ENCODE measurements at places on chromosomes 3 and 15.

GRCh38 chr15:76846782-76847181 lies 58.4 kb downstream of the SCAPER start:
- no peak for DNase-seq

GRCh38 chr3:10142707-10143560 lies 1.4 kb downstream of the VHL start:
- peak; percentile 15 for DNase-seq

- DNase-seq = no peak
Measured at GRCh38 chr3:105791919-105792786, 76.7 kb downstream of the CBLB start.

GRCh38 chr15:91970142-91970541 lies 116.6 kb downstream of the SLCO3A1 start:
- DNase-seq = no peak

GRCh38 chr3:18424213-18424728 lies 868 bp downstream of the SATB1 start:
- DNase-seq = no peak

DNA sequence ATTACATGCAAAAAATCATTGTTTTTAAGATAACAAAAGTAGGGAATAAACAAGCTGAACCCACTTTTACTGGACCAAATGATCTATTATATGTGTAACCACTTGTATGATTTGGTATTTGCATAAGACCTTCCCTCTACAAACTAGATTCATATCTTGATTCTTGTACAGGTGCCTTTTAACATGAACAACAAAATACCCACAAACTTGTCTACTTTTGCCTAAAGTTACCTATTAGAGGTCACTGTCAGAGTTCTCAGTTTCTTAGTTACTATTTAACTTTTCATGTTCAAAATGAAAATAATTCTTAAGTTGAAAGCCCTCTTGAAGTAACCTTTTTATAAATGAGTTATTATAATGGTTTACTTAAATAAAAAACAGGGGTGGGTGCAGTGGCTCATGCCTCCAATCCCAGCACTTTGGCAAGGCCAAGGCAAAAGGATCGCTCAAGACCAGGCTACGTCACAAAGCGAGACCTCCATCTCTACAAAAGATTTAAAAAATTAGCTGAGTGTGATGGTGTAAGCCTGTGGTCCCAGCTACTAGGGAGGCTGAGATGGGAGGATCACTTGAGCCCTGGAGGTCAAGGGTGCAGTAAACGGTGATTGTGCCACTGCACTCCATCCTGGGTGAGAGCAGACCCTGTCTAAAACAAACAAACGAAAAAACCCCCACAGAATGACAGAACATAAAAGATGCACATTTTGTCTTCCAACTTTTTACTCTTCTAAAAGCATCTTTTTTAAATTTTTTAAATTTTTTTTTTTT lies 16.0 kb downstream of the ACTR8 start:
- no peak for DNase-seq

DNA sequence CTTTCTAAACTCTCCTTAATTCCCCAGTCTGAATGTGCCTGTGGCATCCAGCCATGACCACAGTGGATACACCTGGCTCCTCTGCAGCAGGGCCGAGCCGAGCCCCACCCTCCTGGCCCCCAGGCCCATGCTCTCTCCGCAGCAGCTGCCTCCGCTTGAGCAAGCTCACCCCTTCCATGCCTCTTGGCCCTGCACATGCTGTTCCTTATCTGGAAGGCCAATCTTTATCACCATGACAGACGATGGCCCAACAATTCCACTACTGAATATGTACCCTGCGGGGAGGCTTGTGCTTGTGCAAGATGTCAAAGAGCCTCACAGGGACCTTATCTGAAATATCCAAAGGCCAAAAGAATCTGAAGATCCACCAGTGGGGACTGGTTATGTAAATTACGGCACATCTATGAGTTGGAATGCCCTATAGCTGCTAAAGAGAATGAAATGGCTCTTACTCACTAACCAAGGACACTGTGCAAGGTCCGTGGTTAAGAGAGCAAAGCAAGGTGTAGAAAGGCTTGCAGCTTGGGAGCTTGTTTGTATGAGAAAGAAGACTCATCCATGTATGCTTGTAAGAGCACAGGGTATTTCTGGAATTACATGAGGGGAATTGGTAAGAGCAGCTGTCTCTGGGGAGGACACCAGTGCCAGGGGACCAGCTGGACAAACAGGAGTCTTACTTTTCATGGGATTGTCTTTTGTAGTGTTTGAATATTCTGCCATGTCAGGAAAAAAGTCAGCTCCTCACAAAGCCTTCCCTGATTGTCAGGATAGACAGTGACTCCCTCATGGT lies 55.2 kb downstream of the WNT7A start:
- no peak for DNase-seq

DNA sequence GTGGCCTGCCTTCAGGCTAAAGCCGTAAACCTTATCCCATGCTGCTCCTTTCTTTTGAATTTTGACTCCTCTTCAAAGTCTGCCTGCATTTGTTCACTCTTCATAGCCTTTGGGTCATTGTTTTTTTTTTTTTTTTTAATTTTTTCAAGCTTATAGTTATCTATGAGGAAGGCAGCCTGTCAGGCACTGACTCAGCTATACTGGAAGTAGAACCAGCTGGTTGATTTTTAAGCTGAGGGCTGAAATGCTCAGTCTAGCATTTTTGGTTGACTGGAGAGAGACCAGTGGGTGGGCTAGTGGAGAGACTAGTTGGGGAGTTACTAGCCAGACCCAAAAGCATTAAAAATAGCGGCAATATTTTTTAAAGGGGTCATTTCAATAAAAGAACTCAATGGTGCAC lies 44.1 kb downstream of the C3orf20 start:
- DNase-seq = no peak

DNA sequence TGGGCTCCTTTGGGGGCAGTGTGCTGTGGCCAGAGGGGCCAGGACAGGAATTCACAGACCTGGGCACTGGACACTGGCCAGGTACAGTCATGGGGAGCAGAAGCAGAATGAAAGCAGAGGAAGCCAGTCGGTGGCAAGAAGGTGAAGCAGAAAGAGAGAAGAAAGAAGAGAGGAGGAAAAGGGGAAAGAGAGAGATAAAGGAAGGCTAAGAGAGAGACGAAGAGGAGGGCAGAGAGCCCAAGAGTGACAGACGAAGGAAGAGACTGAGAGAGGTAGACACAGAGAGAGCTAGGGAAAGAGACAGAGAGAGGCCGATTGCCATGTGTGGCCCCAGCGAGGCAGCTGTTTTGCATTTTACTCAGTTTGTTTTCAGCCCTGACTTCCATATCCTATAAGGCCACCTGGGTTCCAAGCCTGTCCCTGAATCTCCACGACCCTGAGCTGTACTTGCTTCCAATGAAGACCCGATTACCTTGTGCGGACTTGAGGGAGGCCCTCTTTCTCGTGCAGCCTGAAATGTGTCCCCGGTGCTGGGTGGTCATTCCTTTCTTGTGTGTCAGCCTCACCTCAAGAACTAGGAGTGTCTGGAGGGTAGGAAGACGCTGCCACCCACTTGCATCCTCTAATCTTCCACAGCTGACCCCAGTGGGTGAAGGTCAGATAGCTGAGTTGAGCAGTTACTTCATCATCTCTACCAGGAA lies 73.9 kb downstream of the LSM3 start:
- DNase-seq = no peak

DNA sequence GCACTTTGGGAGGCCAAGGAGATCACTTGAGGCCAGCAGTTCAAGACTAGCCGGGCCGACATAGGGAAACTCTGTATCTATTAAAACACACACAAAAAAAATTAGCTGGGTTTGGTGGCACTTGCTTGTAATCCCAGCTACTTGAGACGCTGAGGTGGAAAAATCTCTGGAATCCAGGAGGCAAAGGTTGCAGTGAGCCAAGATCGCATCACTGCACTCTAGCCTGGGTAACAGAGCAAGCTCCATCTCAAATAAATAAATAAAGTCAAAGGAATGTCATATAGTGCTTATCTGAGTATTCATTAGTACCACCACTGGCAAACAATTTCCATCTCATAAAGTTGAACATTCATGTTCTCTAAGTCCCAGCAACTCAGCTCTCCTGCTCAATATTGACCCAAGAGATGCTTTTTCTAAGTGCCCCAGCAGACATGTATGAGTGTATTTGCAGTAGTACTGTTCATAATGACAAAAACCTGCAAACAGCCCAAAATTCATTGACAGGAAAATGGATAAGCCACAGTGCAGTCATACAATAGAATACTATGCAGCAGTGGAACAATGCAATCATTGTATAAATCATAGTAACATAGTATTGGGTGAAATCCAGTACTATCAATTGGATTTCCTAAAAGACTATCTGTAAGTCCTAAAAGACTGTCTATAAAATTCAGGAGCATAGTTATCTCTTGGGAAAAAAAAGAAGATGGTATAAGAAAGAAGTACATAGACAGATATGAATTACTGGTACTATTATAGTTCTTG lies 751.5 kb upstream of the LMCD1 start:
- DNase-seq = no peak

GRCh38 chr3:128853826-128854225 lies 25.6 kb upstream of the ACAD9 start:
- no peak for DNase-seq

DNA sequence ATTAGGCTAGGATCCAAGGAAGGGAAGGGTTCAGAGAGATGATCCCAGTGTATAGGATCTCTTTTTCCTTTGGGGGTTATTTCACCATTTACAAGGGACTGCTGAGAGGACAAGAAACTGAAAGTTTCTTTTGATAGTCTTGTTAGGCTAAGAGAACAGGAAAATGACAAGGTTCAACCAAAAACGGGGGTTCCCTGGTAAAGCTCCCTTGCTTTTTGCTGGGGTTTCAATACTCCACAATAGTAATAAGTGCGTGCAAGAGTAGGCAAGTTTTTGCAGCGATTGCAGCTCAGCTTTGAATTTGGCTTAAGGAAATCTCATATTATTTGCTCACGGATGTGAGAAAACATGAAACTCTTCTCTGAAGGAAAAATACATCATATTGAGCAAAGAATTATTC lies 18.8 kb upstream of the SUSD5 start:
- no peak for DNase-seq

DNA sequence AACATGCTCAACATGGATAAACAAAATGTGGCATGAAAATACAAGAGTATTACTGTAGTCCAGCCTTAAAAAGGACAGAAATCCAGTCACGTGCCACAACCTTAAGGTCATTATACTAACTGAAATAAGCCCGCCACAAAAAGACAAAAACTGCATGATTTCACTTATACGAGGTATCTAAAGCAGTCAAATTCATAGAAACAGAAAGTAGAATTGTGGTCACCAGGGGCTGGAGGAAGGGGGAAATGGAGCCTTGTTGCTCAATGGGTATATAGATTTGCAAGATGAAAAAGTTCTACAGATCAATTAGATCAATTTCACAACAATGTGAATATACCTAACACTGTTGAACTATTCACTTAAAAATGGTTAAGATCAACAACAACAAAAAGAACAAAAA lies 7.4 kb downstream of the GLB1 start:
- DNase-seq = no peak

- no peak for DNase-seq
Measured at GRCh38 chr3:152459572-152459971, 190.8 kb downstream of the MBNL1 start.

DNA sequence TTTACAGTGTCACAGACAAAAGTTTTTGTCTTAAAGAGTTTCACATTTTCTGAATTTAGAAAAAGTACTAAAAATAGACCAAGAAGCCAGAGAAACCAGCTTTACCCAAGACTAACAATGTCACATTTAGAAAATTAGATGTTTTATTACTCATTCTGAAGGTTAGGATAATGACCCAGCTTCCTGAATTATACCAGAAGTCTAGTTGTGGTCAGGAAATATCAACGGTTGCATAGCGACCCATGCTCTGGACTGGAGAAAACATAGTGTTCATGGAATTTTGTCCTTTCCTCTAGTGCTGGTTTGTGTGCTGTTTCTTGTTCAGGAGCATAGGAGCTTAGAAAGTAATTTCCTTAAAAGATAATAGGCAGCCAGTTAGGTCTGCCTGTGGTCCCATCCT lies 59.0 kb downstream of the DPPA2 start:
- no peak for DNase-seq

DNA sequence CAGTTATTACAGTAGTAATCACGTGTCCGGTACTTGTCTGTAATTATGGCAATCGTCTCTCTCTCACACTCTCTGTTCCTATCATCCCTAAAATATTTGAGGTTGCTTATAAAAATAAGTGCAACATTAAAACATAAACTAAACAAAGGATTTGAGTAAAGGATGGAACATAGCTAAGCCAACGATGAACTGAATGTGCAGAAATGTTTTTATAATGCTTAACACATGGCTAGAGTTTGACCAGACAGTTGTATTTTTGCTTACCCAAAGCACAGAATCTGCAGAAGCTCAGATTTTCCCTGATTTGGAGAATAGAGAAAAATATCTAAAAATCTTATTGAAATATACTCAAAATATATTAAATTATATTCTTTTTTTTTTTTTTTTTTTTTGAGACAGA lies 1030.9 kb downstream of the NAALADL2 start:
- no peak for DNase-seq

DNA sequence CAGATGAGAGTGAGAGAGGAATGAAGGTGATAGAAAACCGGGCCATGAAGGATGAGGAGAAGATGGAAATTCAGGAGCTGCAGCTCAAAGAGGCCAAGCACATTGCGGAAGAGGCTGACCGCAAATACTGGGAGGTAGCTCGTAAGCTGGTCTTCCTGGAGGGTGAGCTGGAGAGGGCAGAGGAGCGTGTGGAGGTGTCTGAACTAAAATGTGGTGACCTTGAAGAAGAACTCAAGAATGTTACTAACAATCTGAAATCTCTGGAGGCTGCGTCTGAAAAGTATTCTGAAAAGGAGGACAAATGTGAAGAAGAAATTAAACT lies 88.9 kb downstream of the EOMES start:
- no peak for DNase-seq

- DNase-seq = no peak
Measured at GRCh38 chr3:79534727-79535126, 233.1 kb downstream of the ROBO1 start.

DNA sequence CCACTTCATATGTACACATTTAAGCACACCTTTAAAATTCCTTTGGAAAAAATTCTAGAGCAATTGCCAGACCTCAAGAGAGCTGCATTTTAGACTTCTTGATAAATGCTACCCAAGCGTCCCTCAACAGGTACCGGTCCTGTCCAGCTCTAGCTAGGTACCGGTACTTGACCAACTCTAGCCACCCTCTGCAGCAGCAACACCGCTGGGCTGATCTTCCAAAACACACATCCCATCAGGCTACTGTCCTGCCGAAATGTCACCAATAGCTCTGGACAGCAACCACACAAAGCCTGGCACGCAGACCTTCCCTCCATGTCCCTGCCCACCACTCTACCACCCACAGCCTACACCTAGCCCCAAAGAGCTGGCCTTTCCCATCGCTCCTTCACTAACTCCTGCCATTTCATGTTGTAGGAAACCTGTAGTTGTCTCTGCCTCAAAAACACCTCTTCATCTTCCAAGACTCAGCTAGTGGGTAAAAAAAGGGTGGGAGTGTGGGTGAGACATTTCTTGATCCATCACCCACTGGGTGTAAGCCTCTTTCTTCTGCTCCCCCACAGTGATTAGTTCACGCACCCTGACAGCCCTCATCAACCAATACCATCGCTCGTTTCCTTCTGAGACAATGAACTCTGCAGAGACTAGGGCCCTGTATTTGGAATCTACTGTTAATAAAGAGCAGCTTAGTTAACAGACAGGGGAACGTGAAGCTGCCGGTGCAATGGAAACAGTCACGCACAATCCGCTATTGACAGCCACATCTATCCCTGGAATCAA lies 6.8 kb downstream of the CHSY1 start:
- no peak for DNase-seq
